ENCODE measurements at places on chromosomes 4 and X.

DNA sequence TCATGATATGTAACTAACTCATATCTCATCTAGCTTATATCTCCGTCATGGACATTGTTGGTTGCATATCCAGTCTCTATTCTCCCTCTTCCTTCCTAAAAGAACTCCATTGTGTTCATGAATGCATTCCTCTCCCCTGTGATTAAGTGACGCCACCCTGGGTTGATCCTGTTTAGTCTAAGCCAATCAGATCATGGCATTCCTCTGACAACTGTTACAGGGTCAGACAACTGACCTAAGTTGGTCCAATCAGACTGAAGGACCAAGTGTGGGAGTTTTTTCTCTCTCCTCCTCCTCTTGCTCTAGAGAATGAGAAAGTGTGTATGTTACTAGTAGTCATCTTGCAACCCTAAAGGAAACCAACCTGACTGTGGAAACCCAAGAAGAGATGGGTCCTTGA lies 3.6 kb downstream of the APOO start:
- DNase-seq: no peak

- DNase-seq: no peak
Observed at GRCh38 chr4:119238068-119238722, 25.7 kb downstream of the USP53 start.

GRCh38 chrX:130531066-130531465 lies 129.3 kb downstream of the RBMX2 start:
- no peak for DNase-seq

GRCh38 chr4:139692309-139693012 lies 26.8 kb downstream of the MGST2 start:
- DNase-seq: no peak

DNA sequence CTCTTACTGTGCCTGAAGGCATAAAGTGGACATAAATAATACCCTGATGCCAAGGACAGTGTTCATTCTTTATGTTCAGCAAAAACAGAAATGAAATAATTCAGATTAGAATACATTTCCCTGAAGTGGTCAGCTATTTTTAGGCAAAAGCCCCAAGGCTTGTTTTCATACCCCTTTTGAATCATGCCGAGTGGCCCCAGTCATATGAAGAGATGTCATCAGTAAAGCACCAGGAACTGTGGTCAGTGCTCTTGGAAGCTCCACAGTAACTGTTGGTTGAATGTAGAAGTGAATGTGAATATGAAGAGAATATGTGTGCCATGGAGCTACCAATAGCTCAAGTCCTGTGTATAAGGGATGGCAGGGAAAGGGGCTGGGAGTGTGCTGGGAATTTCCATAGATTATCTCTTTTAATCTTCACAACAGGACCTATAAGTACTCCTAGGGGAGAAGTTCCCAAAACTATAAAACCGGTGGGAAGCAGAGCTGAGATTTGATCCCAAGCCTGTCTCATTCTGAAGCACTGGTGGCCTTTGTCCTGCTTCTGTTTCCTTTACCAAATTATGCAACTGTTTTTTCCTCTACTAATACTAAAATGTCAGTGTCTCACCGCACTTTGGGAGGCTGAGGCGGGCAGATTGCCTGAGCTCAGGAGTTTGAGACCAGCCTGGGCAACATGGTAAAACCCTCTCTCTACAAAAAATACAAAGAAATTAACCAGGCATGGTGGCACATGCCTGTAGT lies 52.6 kb downstream of the FNIP2 start:
- no peak for DNase-seq

DNA sequence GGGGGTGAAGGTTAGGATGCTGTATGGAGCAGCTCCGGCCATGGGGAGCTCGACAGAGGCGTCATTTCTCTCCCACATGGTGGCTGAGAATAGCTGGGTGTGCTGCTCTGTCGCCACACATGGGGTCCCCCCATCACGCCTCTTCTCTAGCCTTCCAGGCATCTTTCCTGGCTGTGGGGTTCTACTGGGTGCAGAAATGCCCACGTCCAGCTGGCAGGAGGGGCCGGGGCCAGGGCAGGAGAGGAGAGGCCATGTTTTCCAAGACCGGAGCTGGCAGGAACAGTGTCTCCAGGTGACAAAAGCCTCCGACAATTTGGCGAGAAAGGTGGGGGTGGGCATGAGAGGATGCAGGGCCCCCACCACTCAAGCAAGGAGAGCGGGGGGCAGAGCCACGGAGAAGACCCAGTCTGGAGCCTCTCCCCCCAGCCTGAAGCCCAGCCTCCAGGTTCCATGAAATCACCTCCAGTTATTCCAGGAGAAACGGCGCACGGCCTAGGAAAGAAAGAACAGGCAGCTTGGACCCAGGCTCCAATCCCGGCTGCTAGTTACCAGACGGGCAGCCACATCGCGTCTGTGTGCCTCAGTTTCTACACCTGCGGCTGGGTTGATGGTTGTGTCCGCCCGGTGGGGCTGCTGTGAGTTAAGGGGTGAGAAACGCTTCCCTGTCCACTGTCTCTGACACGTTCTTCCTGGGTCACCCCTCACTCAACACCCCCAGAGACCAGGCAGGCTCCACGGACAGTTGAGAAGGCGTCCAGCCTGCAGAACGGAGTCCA lies 27.4 kb upstream of the SPON2 start:
- no peak for DNase-seq

DNA sequence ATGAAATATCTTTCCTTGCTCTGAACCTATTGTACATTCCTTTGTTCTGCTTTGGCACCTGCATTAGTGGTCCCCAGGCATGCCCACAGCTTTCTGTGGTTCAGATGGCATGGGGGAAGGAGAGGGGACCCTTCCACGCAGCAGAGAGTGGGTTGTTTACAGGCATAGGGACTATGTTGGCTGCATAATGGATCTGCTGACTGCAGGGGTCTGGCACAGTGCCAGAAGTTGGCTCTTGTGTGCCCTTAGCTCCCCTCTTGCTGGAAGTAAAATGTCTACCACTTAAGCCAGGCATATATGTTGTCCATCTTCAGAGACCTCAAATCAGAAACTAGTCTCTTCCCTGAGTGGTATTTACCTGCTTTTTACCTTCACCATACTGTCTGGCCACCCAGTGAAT lies 651.9 kb upstream of the PCDH7 start:
- DNase-seq: no peak

DNA sequence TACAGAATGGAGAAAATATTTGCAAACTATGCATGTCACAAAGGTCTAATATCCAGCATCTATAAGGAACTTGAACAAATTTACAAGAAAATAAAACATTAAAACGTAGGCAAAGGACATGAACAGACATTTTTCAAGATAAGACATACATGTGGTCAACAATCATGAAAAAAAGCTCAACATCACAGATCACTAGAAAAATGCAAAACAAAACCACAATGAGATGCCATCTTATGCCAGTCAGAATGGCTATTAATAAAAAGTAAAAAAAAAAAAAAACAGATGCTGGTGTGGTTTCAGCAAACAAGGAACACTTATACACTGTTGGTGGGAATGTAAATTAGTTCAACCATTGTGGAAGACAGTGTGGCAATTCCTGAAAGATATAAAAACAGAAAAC lies 75.8 kb upstream of the IL13RA2 start:
- no peak for DNase-seq

DNA sequence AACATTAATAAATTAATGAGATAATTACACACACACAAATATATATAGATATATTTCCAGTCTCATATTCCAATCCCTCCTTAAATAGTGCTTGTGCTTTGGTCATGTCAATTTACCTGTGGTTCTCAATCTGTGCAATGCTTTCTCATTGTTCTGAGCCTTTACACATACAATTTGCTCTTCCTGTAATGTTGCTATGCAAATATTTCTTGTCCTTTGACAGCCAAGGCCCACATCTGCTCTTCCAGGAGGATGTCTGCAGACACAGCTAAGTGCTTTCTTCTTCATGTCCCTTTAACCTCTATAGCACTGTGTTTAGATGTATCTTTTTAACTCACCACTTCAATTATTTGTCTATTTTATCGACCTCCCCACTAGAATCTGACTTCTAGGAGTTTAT lies 67.3 kb upstream of the RAPGEF2 start:
- no peak for DNase-seq

DNA sequence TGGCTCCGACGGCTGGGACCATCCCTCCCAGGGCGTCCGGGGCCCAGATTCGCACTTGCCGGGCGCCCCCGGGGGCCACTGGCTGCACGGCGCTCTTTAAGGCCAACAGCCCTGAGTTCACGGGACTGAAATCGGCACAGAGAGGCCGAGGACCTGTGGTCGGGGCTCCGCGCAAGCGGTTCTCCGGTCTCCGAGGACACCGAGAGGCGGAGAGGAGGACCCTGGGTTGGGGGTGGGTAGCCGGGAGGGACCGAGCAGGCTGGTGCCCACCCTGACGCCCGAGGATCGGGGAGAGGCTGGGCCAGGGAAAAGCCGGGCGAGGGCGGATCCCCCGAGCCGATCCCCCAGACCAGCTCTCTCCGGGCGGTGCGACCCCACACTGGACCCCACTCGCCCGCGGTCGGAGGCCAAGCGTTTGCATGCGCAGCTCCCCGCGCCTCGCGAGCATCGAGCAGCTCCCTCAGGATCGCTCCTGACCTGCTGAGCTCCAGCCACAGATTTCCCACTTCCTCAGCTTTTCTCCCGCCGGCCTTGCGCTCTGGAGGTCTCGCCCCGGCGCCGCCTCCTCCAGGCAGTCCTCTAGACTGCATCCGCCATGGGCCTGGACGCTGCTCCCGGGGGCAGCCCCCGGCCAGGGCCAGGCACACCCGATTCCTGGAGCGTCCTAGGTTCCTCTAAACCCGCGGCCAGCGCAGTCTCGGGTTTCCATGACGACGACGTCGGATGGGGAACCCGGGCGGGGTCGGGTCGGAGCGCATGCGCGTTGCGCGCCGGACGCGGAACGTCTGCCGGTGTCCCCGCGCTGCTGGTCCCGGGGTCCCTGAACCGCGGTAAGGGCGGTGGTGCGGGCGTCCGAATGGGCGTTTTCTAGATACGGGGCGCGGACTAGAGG lies 17.6 kb upstream of the NAT8L start:
- DNase-seq: peak; percentile 61

DNA sequence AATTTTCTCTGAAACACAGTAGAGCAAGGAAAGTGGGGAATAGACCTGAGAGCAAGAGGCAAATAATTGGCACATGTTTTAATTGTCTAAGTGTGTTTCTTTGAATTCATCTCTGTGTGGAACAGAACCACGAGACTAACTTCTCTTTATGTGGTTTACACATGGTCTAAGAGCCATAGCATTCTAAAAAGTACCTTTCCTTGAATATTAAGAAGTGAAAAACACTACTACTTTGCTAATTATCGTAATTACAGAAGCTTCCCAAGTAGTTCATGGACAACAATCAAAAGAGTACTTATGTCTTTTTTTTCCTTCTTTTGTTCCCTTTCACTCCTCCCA lies 2.9 kb upstream of the CYBB start:
- no peak for DNase-seq

GRCh38 chrX:79110731-79111130 lies 33.8 kb upstream of the GPR174 start:
- no peak for DNase-seq

DNA sequence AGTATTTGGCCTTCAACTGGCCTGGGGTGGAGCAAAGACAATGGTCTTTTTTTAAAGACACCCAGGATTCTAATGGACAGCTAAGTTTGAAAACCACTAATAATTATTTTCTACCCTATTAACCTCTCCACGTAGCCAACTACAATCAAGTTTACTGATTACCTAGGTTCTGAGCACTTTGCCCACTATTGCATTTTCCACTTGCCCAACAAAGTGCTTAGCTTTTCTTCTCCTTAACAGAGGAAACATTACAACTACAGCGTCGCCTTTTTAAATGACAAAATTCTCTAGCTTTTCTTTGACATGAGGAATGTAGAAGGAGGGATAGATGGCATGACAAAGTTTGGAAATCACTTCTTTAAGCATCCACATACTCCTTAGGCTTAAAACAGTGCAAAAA lies 2.0 kb downstream of the CHIC2 start:
- DNase-seq: no peak

DNA sequence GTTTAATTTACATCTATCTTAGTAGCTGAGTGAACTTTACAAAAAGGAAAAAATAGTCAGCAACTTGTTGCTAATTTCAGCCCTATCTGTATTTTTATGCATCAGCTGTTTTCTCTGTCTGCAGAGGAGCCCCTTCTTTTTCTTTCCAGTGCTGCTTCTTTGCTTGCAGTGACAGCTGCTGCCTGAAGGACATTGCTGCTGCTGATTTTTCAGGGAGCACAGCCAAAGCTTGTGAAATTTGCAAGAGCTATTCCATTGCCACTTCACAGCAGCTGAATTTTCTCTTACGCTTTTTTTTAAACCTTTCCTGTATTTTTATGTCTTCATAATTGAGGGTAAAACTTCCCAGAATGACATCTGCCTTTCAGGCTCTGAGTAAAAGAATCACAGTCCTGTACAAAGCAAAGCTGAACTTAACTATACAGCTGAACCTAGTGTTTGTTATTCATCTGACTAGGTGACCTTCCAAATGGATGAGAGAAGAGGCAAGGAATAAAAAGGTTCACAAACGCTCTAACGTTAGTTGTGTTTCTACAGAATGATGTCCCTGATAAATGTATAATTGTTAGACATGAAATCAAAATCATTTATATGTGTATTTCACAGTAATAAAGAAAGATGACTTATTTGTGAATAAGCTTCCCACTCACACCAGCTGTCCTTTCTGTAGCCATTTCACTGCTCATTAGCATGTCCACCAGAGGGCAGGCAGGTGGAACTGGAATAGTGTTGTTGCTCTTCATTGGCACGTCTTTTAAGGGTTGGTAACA lies 541.4 kb downstream of the ADGRL3 start:
- DNase-seq: no peak

DNA sequence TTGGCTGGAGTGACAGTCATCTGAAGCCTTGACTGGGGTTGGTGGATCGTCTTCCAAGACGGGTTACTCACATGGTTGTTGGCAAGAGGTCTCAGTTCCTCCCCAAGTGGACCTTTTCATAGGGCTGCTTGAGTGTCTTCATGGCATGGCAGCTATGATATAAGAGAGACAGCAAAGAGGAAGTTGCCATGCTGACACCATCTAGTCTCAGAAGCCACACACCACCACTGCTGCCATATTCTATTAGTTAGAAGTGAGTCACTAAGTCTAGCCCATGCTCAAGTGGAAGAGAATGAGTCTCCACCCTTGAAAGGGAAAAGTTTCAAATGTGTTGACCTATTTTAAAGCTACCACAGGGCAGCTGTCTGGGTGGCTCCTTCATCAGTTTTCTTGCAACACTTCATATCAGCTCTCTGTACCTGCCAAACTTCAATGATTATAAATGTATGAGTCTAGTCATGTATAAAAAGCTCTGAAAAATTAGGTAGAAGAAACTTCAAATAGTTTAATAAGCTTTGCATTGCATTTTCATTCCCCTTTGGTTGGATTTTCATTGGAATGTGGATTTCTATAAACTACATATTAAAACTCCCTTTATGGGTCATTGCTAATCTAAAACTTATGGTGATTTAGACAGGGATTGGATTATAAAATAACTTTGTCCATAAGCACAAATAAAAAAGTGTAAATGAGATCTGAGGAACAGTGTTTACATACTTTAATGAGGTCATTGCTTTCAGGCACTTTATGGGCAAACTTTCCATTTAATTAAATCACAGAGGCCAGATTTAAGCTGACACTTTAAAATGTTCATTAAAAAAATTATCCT lies 68.0 kb upstream of the ATXN3L start:
- no peak for DNase-seq

- DNase-seq: no peak
Observed at GRCh38 chr4:82524570-82525152, 37.1 kb downstream of the TMEM150C start.
